ENCODE measurements at places on chromosomes 3 and 15.

DNA sequence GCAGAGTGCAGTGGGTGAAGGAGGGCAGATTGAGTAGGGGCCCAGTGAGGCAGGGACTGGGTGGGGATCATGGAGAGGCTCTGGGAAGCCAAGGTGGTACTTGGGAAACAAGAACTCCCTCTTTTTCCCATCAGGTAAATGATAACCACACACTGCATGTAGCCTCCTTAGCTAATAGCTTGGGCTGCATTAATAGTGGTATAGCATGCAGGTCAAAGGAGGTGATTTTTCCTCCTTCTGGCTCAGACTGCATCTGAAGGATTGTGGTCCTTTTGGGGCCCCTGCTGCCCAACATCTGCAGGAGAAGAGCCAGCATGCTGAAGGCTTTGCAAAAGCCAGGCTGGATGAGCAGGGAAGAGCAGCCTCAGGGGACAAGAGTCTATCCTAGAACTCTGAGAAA, 45.4 kb downstream of the PPCDC start:
- no peak for DNase-seq

DNA sequence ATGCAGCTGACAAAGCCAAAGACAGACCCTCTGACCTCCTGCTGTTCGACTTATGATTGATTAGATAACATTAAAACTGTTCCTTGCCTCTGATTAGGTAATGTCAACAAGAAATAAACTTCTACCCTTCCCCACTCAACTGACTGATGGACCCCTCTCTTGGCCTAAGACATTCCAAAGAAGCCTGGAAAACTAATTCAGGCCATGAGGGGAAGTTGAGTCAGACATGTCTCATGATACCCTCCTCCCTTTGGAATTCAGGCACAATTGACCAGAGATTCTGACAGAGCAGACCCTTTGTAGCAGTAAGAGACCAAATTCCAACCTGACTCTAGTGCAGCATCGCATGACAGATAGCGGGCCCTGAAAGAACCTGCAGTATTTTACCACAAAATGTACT, 354.5 kb downstream of the OCA2 start:
- DNase-seq, result no peak

- DNase-seq, result no peak
Observed at GRCh38 chr15:89409184-89410038, 74.8 kb upstream of the POLG start.

GRCh38 chr3:50390508-50391224, 31.3 kb upstream of the TMEM115 start:
- no peak for DNase-seq
